ENCODE measurements at places on chromosomes 2 and 18.

GRCh38 chr2:152418688-152419087, 83.7 kb downstream of the FMNL2 start:
- DNase-seq: no peak

DNA sequence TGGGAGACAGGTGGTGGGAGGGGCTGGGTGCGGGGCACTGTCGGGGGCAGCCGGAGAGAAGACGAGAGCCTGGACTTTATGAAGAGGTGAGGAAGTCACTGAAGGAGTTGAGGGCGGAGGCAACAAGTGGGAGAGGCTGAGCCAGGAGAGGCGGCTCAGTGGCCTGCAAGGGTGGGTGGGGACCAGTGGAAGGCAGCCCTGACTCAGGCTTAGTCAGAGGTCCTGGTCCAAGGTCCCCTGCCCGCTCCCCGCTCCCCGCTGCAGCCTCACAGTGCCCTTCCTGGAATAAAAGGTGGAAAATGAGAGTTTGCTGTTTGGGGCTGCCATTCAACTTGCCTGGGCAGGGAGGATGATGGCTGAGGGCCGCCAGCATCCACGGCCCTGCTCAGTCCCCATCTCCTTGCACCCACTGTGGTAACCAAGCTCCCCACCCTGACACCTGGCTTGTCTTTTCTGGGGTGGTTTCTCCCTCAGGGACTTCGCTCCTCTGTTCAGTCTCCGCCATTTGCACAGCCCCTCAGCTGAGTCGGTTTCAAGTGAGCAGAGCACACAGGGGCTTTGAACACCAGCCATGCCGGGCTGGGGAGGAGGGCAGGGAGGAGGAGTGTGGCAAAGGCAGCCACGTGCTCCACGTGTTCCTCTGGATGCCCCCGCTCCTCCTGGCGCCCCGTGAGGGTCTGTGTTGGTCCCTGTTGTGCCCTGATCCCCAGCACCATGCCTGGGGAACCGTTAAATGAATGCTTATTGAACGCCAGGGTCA, 13.7 kb upstream of the RALB start:
- DNase-seq: no peak

- DNase-seq: no peak
Observed at GRCh38 chr2:118223992-118224894, 136.0 kb downstream of the INSIG2 start.

DNA sequence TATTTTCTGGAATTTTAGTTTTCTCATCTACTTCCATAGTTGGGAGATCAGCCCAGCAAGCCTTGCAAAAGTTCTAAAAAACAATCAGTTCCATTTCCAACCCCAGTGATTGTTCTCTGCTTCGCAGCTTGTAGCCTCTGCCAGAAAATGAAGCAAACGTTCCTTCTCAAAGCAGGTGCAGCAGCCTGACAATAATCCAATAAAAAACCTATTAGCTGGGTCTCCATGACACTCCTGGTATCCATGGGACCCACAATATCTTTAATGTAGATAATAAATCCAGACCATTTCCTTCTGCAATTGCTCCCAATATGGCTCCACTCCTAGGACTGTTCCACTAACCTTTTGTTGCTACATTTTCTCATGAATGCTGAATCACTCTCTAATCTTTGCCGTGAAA, 140.8 kb upstream of the SETBP1 start:
- no peak for DNase-seq

DNA sequence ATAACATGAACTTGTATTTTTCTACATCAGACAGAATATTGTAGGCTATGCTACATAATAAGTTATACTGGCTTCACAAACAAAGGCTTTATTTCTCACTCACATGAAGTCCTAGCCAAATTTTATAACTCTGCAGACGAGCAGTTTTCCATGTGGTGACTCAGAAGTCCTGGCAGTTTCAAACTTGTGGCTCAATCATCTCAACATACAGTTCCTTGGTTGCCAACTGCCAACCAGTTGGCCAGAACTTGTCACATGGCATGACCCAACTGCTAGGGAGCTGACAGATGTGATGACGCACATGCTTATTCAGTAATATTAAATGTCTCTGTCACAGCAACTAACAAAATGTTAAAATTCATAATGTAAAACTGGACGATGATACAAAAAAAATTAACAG, 63.8 kb upstream of the ZC3H15 start:
- DNase-seq: no peak

DNA sequence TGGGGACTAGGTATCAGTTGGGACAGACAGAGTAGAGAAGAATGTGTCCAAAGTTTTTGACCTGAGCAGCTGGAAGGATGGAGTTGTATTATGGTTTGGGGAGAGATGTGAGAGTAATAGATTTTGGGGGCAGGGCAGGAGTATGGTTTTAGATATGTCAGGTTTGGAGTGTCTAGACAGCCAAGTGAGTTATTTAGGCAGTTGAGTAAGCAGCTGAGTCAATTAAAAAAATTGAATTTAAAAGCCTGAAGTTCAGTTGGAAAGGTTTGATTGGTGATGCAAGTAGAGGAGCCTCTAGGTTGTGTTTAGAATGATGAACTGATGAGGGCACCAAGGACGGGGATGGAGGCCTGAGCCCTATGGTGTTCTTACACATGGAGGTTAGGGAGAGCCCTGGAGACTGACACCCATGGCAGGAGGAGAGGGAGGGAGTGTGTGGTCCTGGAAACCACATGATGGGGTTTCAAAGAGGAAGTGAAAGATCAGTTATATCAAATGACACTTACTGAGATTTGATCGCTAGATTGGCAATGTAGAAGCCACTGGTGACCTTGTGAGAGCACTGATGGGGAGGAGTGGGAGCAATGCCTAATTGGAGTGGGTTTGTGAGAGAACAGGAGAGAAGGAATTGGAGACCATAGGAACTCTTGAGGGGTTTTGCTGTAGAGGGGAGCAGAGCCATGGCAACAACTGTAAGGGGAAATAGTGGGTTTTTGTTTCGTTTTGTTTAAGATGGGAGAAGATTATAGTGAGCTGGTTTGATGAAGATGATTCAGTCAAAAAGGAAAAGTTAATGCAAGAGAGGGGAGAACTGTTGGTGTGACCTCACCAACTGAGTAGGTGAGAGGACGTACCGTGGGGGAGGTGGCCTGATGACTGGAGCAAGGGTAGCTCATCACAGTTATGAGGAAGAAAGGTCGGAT, 10.3 kb downstream of the ITGA6 start:
- no peak for DNase-seq

DNA sequence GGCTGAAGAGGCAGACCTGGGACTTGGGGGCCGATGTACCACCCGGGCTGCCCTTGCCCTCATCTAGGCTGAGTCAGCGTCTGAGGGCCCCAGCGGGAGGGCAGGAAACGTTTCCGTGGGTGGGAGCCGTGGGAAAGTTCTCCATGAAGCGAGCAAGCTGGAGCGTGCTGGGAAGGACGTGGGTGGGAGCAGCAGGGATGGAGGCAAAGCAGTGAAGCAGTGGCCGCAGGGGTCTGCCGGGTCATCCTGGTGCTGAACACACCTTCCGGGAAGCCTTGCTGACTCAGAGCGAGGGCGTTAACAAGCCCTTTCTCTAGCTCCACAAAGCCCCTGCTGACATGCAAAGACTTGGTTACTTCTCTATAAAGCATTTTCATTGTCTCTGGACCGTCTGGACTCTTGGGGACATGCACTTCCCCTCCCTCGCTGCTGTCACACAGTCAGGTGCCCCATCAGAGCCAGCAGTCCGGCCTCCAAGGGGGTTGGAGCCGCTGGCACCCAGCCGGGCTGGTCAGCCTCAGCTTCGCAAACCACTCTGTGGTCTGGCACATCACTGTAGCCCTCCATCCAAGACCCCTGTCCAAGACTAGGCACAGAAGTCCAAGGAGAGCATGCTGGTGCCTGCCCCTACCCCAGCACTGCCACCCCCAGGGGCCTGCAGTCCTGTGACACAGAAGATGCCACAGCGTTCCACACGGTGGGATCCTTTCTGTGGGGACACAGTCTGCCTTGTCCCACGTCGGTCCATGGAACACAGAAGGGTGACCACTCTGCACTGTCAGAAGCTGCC, 115.1 kb upstream of the GPC1 start:
- DNase-seq: no peak

DNA sequence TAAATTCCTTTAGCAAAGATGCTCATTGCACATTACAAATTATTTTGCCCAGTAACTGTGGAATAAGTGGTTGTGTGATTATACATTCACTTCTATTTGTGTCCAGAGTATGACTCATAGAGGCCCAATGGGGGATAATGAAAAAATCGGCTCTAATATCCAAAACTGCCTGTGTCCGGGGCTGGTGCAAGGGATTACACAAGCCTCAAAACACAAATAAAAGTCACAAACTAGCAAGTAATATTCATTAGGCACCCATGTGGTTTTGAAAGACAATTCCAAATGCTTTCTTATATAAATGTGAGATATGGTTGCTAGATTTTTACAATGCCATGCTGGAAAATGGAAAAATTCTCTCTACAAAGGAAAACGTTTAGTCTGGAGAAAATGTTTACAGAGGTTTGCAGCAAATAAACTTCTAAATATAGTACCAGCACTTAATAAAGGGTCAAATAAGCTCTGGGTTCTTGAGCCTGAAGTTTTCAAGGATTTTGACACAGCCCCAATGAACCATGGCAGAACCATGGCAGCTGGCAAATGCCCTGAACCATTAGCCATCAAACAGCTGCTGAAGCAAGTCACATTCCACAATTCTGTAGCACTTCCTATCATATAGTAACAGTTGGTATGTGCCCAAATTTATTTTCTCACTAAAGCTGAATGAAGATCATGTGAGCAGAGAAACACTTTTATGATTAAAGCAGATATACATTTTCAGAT, 40.5 kb downstream of the IRS1 start:
- no peak for DNase-seq

DNA sequence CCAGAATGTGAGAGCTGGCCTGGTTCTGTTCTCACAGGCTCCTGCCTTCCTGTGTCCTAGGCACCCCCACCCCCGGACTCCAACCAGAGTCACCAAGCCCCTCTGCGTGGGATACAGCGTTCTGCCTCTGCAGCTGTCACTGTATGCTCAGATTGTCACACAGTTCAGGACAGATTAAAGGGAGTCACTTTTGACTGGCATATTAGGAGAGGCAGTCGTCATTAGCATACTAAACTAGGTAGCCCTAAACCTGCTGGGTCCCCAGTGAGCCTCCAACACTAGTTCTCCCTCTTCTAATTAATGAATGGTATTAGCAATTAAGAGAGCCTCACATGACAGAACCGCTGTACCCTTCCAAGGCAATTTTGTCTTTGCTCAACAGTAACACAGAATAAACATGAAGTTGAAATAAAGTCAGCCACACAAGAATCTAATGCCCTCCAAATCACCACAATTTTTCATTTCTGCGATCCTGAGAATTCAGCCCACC, 340.2 kb downstream of the CMPK2 start:
- no peak for DNase-seq

- no peak for DNase-seq
Observed at GRCh38 chr2:217035967-217036366, 176.1 kb upstream of the TNP1 start.

DNA sequence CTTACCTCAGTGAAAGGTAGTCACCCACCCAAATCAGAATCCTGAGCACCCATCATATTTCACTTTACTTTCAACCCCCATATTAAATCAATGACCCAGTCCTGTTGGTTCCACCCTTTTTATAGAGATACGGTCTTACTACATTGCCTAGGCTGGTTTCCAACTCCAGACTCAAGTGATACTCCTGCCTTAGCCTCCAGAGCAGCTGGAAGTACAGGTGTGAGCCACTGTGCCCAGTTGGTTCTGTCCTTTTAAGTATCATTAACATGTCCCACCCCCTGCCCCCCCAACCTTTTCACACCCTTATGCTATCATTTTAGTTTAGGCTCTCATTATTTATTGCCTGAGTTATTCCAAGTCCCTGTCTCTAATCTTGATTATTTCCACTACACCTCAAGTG, 28.7 kb downstream of the MSH6 start:
- no peak for DNase-seq

- no peak for DNase-seq
Observed at GRCh38 chr2:237309011-237309410, 105.0 kb downstream of the COL6A3 start.

- DNase-seq: no peak
Observed at GRCh38 chr2:18441583-18441982, 118.9 kb downstream of the RDH14 start.

DNA sequence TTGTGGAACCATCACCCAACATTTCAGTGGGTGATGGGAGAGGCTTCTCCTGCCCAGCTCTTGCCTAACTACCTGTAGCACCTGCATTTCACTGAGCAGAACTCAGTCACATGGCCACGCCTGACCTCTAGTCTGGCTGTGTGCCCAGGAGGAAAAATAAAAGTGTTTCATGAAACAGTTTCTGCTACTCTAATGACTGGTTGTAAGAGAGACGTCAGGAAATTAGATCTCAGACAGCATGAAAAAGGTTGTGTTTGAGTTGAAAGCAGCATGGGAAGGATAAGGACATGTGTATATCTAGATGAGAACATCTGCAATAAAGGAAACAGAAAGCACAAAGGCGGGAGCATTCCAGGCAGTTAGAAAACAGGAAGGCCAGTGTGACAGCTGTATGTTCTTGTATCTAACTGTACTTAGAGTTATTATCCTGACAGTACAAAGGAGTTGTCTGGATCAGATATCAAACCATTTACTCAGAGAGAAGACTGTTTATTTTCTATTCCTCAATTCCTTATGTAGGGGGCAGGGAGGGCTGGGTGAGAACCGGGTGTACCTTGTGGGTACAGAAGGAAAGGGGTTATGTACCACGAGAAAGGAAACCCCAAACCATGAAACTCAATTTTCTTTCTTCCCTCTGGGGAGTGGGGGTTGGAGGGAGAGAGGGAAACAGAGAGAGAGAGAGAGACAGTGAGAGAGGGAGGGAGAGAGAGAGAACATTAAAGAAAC, 307.4 kb upstream of the VWC2L start:
- no peak for DNase-seq

- DNase-seq: no peak
Observed at GRCh38 chr2:45690231-45690630, 38.8 kb downstream of the PRKCE start.

GRCh38 chr2:118969734-118970395, 27.9 kb downstream of the MARCO start:
- no peak for DNase-seq

GRCh38 chr18:8812631-8813030, 107.3 kb downstream of the MTCL1 start:
- no peak for DNase-seq

- no peak for DNase-seq
Observed at GRCh38 chr2:152609154-152609553, 108.1 kb downstream of the PRPF40A start.

DNA sequence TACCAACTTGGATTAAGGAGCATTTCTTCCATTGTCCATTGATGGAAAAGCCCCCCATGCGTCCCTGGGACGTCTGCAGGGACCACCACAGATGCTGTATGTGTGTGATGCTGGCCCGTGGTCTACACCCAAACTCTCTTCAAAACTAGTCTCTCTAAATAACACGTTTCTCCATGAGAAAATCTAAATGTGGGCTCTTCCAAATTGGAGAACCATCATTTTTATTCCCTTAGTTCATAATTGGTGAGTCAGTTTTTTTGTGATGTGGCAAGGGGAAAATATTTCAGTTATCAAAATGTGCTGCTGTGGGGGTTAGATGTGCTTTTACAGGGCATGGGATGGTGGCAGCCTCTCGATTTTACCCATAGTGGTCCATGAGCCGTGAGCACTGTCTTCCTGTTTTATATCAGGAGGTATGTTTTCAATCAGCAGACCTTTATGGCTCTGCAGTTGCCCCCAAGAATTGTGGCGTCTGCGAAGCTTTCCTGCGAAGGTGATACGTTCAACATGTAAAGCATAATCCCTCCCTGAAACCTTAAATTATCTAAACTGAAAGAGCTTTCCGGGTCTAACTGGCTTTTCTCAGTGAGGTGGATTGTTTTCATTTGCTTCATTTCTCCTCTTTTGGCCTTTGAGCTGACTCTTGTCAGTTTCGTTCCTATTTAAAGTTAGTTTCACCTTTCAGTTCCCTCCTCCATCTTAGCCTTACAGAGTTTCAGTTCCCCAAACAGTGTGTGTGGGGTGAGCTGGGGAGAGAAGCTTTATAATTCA, 78.4 kb downstream of the SETBP1 start:
- DNase-seq: no peak

All from iPS DF 6.9 (cell line).